Muscle of leg (tissue), 16 donors: ENCODE measurements at places on chromosomes 6 and 20. TPM values are rescaled to one million over a fixed set of nuclear protein-coding genes. Genes with fewer than 3 reads are reported as not detected.

RIPOR2 gene
- 17.9 TPM for total RNA-seq

KHDC1L gene
- 0.13 TPM for total RNA-seq

TRIM15 gene
- not detected for total RNA-seq

DNA sequence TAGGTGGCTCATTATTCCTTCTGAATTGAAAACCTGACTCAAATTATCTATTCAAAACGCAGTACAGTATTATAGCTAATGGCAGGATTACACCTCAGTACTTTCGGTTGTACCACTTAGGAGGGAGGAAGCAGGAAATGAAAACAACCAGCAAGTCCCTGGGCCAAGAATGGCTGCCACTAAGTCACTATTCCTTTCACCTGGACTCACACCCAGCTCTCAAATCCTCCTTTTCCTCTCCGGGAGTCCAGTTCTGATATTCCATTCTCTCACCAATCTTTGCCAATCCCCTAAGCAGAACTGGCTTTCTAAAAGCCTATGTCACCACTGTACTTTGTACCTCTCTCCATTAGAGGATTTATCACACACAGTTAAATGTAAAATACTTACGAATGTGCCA is 20.6 kb downstream of the TMEM242 start:
- H3K36me3 ChIP-seq: no peaks in the 10 kb centered on the region
- no peak for DNase-seq
- H3K27ac ChIP-seq: no peak overlapping the region
- H3K27me3 ChIP-seq: no peaks in the 10 kb centered on the region
- no peak overlapping the region for H3K4me3 ChIP-seq

GRCh38 chr20:4441191-4441590 is 280.5 kb upstream of the PRND start:
- no peaks in the 10 kb centered on the region for H3K36me3 ChIP-seq
- no peak overlapping the region for H3K4me3 ChIP-seq
- DNase-seq: no peak

DNA sequence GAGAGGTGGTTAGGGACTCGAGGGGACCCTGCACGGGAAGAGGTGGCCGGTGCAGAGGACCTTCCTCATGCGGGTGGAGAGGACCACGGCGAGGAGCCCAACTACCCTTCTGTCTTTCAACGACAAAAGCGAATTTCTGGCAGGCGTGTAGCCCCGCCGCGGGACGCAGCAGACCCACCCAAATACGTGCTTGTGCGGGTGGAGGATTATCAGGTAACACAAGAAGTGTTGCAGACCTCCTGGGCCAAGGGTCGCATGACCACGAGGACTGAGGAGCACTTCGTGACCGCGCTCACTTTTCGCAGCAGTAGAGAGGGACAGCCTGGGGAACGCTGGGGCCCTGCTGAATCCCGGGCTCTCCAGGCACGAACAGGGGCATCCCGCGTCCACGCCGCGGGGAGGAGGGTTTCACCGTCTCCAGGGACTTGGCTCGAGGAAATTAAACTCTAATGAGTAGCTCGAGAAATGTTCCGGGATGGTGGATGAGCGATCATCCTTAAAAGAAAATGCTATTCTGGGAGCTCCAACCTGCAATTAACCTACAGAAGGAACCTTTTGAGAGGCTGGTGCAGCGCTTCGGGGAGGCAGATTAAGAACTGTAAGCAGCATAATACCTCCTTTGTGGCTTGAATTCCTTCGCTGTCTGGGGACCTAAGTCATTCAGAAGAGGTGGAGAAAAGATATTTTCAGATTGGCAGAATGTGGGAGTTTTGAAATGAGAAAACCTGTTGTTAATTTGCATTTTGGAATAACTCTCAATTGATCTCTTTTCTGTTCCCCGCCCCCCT is 804 bp downstream of the C6orf141 start:
- peaks cover 20% of the 10 kb centered on the region for H3K27me3 ChIP-seq
- H3K36me3 ChIP-seq: no peaks in the 10 kb centered on the region
- peak overlapping the region; percentile 40 for H3K4me3 ChIP-seq
- peaks cover 16% of the 10 kb centered on the region for H3K4me1 ChIP-seq
- no peak overlapping the region for H3K27ac ChIP-seq

DNA sequence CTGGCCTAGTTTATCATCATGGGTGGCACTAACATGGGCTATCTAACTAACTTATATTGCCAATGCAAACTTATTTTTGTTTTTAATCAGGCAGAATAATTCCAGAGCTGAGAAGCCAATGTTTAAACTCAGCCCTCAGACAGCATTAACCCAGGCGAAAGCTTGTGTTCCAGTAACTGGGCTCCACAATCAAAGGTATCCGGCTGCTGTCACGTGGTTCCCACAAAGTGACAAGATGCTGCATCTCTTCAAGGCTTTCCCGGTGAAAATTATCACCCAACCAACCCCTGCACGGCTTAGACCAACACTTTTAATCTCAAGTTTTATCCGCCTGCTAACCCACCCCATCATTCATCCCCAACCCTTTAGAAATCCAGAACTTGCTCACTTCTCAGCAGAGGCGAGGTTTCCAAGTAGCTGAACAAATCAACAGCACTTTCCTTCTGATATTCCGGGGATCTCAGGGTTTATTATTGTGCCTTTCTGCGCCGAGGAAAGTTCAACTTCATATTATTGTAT is 885 bp downstream of the MTCL3 start:
- no peak overlapping the region for H3K4me3 ChIP-seq
- H3K27me3 ChIP-seq: peaks cover 37% of the 10 kb centered on the region
- no peak for DNase-seq
- H3K4me1 ChIP-seq: peaks cover 25% of the 10 kb centered on the region

DNA sequence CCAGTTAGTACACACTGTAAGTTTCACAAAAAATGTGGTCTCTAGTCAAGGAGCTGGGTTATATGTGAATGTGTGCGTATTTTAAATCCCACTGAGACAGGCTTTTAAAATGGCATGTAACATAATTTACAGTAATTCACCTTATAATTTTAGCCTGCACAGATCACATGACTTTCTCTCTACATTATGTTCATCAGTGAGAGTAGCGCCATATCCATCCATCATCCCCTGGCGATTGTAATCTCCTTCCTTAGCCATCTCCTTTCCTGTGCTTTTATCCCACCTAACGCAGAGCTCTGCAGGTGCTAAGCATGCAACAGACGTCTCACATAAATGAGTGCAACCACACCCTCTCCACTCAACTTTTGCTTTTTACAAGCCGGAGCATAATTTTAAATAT is 210.8 kb downstream of the TBC1D7 start:
- no peak overlapping the region for H3K27ac ChIP-seq
- H3K4me3 ChIP-seq: no peak overlapping the region
- DNase-seq: no peak
- peaks cover 10% of the 10 kb centered on the region for H3K4me1 ChIP-seq
